Activated T-helper 1 cell treated with Interleukin-2 at 50 U/mL for 16 hours (primary cell): ENCODE measurements at places on chromosomes 12 and 14.

- DNase-seq: no peak
These were observed 52.2 kb upstream of the SRP54 start for GRCh38 chr14:34930591-34931091.

DNA sequence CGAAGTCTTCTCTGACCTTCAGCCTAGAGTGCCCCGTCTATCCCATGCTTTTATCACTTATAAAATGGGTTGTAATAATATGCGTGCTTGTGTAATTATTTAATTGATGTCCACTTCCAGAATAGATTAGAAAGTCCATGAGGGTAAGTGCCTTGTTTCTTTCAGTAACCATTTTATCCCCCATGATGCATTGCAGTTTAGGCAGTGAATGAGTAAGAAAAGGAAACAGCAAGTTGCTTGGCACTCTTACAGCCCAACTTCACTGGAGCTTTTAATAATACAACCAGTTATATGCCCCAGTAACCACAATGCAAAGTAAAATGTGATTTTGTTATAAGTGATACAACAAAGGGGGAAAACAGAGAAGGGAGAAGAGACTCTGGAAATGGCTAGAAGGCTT lies 287.3 kb downstream of the MED13L start:
- DNase-seq: no peak

GRCh38 chr14:100114109-100114765 lies 45.2 kb downstream of the DEGS2 start:
- DNase-seq: no peak

DNA sequence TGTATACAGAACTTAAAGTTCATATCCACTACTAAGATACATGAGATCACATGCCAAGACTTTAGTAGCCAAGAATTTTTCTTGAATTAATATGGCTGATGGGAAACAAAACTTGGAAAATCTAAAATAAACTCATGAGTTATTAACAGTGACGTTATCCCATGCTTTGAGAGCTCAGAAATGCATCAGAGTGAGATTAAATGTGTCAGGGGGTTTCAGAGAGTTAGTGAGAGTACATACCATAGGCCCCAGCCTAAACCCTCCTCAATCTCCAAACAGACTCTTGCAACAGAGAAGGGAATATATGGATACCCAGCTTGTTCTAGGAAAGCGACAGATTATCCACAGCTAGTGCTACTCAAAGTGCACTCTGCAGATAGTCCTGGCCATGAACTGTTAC lies 19.3 kb downstream of the SLC35F4 start:
- no peak for DNase-seq

GRCh38 chr12:88035907-88036289 lies 6.7 kb upstream of the C12orf50 start:
- DNase-seq: no peak

DNA sequence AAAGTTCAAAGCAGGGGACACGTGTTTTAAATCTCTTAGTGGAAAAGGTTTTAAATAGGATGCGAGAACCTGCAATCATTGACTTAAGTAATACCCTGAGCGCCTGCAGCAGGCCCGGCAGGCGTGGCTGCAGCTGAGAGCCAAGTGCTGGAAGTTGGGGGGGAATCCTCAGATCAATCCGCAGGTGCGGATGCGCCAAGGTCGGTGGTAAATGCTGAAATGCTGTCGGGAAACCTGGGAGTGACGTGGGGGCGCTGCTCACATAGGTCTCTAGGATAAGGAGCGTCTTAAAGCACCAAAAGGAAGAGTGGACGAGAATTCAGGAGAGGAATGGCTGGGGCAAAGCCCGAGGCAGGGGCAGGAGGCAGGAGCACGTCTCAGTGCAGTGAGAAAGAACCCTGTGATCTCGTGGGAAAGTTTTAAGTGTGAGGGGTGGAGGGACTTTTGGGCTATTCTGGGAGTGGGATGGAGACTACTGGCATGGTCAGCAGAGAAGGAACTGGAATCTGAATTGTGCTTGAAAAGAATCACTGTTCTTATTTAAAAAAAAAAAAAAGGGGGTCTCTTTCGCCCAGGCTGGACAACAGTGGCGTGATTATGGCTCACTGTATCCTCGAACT lies 883 bp upstream of the CDCA4 start:
- no peak for DNase-seq

GRCh38 chr12:14573118-14573517 lies 5.4 kb upstream of the PLBD1 start:
- DNase-seq: no peak

DNA sequence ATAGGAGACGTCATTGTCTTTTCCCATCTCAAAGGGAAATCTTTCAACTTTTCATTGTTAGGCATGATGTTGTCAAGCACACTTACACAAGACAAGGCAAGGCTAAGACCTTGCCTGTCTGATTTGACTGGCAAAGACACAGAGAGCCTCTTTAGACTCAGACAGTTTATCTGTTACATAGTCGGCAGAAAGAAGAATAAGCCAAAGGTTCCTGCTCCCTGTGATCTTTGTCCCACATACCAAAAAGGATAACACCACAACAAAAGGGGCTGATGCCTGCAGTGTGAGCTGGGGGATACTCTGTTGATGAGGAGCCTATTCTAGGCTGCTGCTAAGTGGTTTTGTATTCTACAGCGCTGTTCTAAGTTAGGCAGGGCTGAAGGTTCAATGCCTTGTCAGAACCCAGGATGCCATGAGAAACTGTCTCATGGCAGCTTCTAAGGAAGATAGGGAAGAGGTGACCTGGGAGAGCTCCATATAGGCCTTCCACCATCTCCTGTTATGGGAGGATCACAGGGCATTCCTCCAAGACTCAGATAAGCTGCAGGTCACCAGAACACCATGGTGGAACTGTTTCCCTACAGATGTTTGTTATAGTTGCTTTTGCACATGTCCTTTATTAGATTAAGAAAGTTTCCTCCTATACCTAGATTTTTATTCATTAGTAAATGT lies 12.7 kb downstream of the ERC1 start:
- no peak for DNase-seq

DNA sequence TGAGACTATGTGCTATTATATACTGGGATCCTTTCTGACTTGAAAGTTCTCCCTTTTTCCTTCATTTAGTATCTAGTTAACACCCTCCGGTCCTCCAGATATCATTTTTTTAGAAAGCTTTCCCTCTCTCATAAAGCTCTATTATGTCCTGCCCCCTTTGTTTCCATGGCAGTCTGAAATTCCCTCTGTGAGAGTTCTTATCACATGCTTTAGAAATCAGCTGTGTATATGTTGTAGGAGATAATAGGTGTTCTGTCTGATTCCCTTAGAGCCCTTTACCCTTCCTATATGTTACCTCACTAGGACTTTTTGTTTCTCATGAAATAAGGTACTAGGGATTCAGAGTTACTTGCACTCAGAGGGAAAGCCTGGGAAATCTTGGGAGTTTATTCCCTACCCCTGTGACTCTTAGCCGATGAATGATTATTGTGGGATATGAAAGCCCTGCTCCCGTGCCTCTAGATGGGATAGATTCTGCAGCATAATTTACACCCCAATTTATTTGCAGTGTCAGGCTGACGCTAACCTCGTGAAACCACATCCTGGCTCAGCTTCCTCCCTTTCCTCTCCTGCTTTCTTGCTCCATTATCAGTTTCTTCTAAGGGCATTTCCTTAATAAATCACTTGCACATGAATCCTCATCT lies 448.4 kb downstream of the MDGA2 start:
- DNase-seq: no peak

DNA sequence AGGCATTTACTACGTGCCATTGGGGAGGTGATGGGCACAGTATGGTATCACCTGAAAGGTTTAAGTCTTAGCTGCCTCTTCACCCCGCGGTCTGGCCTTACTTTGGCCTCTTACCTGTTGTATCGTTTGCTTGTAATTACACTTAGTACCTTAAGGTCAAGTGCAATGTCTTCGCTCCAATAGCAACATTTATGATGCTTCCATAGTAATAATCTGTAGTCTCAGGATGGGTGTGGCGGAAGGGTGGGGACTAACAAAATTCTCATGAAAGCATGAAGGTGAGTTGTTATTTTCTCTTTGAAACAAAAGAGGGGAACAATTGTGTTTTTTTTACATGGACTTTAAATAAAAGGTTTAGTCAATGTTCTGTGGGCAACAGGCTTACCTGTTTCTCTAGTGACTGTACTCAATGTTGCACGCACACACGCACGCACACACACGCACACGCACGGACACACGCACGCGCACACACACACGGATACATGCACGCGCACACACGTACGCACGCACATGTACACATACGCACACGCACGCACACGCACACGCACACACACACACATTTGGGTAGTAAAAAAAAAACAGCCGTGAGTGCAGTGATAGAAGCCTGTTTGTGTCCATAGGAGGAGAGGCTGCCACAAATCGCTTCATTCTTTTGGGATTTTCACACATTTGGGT lies 91.4 kb downstream of the DNAH10 start:
- DNase-seq: no peak

DNA sequence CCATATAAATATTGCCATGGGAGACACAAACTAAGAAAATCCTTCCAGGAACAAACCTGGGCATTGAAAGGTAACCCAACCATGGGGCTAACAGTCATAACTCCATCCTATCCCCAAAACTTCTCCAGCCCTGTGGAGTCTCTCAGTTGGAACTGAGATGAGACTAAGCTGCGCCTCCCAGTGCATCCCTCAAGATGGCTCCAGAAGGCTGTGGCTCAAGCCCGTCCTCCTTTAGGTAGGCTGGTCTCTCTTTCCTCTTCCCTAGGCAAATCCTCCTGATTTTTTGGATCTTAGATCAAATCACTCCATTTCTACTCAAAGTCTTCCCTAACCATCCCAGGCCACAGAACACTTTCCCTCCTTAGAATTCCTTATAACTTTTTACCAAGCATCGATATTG lies 364.3 kb upstream of the CCDC196 start:
- no peak for DNase-seq

- DNase-seq: no peak
These were observed 10.5 kb upstream of the PPP1R12A start for GRCh38 chr12:79945433-79945832.

- no peak for DNase-seq
These were observed 155.5 kb upstream of the KRR1 start for GRCh38 chr12:75666939-75667334.

DNA sequence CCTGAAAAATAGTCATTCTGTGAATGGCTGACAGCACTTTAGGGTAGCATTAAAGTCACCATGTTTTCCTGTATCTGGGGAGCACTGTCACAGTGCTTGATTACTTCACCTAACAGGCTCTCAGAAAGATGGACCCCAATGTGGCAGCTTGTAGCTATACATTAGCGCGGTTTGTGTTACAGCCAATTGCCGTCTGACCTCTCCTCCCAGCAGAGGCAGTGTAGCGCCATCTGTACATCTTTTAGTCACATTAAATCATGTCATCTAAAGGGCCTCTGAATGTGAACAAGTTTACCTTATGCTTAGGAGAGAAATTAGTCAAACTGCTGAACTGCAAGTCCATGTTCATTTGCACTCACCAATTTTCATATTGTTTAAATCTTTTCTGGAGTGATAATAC lies 113.7 kb downstream of the LMO3 start:
- DNase-seq: no peak

DNA sequence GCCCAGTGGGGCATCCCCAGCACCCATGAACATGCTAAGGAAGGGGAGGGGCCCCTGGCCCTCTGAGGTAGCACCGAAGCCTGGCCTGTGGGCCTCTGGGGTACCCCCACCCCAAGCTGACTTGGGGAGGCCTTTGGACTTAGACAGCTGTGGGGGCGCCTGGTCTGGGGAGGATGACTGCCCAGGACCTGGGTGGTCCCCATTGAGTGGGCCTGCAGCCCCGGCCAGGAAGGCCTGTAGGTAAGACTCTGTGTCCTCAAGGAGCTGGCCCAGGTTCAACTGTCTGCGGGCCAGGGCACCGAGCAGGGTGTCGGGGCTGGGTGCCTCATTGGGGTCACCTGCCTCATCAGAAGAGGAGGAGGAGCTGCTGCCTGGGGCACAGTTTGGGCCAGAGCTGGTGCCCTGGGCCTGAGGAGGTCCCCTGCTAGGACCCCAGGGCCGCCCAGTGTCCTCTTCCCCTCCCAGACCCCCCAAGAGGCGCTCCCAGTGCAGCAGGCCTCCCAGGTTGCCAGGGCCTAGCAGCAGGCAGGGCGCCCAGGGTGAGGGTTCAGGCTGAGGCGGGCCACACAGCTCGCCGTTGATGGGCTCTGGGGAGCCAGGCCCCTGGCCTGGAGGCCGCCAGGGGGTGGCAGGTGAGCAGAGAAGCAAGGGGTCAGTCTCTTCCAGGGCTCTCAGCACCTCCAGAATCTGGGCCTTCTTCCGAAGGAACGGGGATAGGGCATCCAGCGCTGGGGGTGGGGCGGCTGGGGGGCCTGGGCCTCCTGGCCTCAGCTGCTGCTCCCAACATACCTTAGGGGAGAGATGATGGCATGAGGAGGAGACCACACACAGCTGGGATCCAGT lies 31.4 kb downstream of the NCKAP5L start:
- no peak for DNase-seq

- no peak for DNase-seq
These were observed 28.1 kb downstream of the CBX5 start for GRCh38 chr12:54251667-54252284.

DNA sequence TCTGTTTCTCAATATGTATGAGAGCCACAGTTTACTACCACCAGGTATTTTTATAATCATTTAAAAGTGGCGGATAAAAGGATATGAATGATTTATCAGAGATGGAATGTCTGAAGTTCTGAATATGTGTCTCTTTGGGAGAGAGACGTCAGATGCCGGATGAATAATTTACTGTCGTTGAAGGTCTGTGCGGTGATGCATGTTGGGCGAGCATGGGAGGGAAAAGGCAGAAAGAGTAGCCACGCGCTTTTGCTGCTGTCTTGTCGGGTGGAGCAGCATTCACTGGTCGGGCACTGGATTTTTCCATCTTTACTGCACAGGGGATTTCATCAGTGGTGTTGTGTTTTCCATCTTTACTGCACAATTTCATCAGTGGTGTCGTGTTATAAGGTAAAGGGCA lies 65.6 kb downstream of the SYNE2 start:
- no peak for DNase-seq

- DNase-seq: no peak
These were observed 84.3 kb upstream of the NELL2 start for GRCh38 chr12:44960423-44960822.

- DNase-seq: no peak
These were observed 28.0 kb upstream of the TXNRD1 start for GRCh38 chr12:104187446-104188155.

DNA sequence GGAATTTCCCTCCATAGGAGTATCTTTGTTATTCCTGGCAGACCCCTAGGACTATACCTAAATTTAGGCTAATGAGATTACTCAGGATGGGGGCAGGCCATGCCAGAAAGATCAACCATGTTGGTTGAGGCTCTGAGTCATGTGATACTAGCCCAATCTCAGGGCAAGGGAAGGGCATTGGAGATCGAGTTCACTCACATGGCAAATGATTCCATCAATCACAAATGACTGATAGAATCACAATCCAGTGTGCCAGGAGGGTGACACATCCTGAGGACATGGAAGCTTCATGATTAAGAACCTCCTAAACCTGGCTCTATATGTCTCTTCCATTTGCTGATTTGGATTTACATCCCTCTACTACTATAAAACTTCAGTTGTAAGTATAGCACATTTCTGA lies 182.3 kb downstream of the NTF3 start:
- no peak for DNase-seq

- DNase-seq: no peak
These were observed 6.2 kb downstream of the C1QL4 start for GRCh38 chr12:49330631-49331379.
